H1 (cell line): ENCODE measurements at places on chromosomes 11 and 22. TPM values are rescaled to one million over a fixed set of nuclear protein-coding genes. Genes with fewer than 3 reads are reported as not detected.

PANX2 gene
- total RNA-seq, result 5.0 and 5.4 TPM in 2 replicates

NPAS4 gene
- 0.88 and 0.99 TPM in 2 replicates for total RNA-seq

DGAT2 gene
- total RNA-seq, result 2.6 and 3.2 TPM in 2 replicates

MRPL23 gene
- 86.0 and 86.4 TPM in 2 replicates for total RNA-seq

OR52I2 gene
- total RNA-seq, result not detected in 2 replicates

OR5AR1 gene
- total RNA-seq, result not detected in 2 replicates

MIAT gene
- 33.8 and 36.0 TPM in 2 replicates for total RNA-seq

MAP4K2 gene
- total RNA-seq, result 20.7 and 24.0 TPM in 2 replicates

KCNK4 gene
- 0.19 TPM in 1 of 2 replicates, not detected in the other for total RNA-seq

SLC29A2 gene
- total RNA-seq, result 29.3 and 32.4 TPM in 2 replicates

OR5D14 gene
- not detected in 2 replicates for total RNA-seq

MAPK11 gene
- 1.5 TPM in 2 replicates for total RNA-seq

OR4C13 gene
- not detected in 2 replicates for total RNA-seq

DAGLA gene
- total RNA-seq, result 6.4 and 6.6 TPM in 2 replicates

LRRC74B gene
- total RNA-seq, result not detected in 2 replicates

CCDC89 gene
- total RNA-seq, result not detected in 2 replicates

NLRP14 gene
- 0.08 TPM in 1 of 2 replicates, not detected in the other for total RNA-seq

OR6T1 gene
- total RNA-seq, result not detected in 2 replicates

RAG2 gene
- not detected in 2 replicates for total RNA-seq

MS4A10 gene
- total RNA-seq, result not detected in 2 replicates

SYNGR1 gene
- 32.5 and 32.7 TPM in 2 replicates for total RNA-seq

ARHGAP32 gene
- 30.0 and 30.1 TPM in 2 replicates for total RNA-seq

JOSD1 gene
- total RNA-seq, result 20.2 and 21.3 TPM in 2 replicates

KCNC1 gene
- 0.19 and 0.26 TPM in 2 replicates for total RNA-seq

PKNOX2 gene
- total RNA-seq, result 1.9 and 2.0 TPM in 2 replicates

STK33 gene
- 16.0 and 25.1 TPM in 2 replicates for total RNA-seq

CCND1 gene
- total RNA-seq, result 170 and 172 TPM in 2 replicates

GRAP2 gene
- total RNA-seq, result not detected in 2 replicates

PNPLA3 gene
- 23.4 and 24.6 TPM in 2 replicates for total RNA-seq

CARNS1 gene
- 0.61 and 1.1 TPM in 2 replicates for total RNA-seq

GAL3ST1 gene
- 10.5 and 11.0 TPM in 2 replicates for total RNA-seq

SCGB1D2 gene
- total RNA-seq, result not detected in 2 replicates

L3MBTL2 gene
- total RNA-seq, result 23.9 and 24.4 TPM in 2 replicates

KCNJ11 gene
- total RNA-seq, result 6.3 and 8.3 TPM in 2 replicates

SYT13 gene
- 12.3 and 13.2 TPM in 2 replicates for total RNA-seq

KCTD14 gene
- 21.6 and 22.7 TPM in 2 replicates for total RNA-seq

SMIM35 gene
- total RNA-seq, result not detected in 2 replicates

KRTAP5-7 gene
- not detected in 2 replicates for total RNA-seq

OR51E2 gene
- not detected in 2 replicates for total RNA-seq

CSF2RB gene
- total RNA-seq, result not detected in 2 replicates

INS gene
- total RNA-seq, result not detected in 2 replicates

VSTM5 gene
- total RNA-seq, result 0.13 and 0.22 TPM in 2 replicates

GDPD4 gene
- total RNA-seq, result not detected in 2 replicates

PLAAT2 gene
- 0.61 TPM in 1 of 2 replicates, not detected in the other for total RNA-seq

BCL2L13 gene
- 34.8 and 35.0 TPM in 2 replicates for total RNA-seq
